ENCODE measurements at places on chromosomes 5 and 9.

DNA sequence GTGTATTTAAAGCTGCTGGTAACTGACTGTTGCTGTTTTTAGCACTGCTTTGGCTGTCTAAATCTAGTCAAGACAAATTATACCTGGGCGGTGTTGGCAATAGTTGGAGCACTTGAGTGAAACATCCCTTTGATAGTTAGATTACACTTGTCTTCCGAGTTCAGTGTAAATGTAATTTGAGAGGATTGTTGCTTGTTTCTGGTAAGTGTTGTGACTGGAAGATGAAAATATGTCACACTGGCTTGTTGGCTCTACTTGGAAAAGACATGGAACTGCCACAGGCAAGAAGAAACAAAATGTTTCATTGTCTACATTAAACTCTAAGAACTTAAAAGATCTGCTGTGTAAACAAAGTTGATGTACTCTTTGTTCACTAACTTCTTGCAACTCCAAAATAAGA, 49.2 kb upstream of the PTPRD start:
- no peak overlapping the region for H3K27ac ChIP-seq
- H3K4me3 ChIP-seq = no peak overlapping the region
- H3K36me3 ChIP-seq = no peaks in the 10 kb centered on the region
- DNase-seq = no peak
- no peaks in the 10 kb centered on the region for H3K4me1 ChIP-seq
- H3K27me3 ChIP-seq = no peaks in the 10 kb centered on the region

GRCh38 chr9:89812556-89813181, 207.9 kb downstream of the GADD45G start:
- H3K4me1 ChIP-seq = no peaks in the 10 kb centered on the region
- no peaks in the 10 kb centered on the region for H3K36me3 ChIP-seq
- no peaks in the 10 kb centered on the region for H3K27me3 ChIP-seq

DNA sequence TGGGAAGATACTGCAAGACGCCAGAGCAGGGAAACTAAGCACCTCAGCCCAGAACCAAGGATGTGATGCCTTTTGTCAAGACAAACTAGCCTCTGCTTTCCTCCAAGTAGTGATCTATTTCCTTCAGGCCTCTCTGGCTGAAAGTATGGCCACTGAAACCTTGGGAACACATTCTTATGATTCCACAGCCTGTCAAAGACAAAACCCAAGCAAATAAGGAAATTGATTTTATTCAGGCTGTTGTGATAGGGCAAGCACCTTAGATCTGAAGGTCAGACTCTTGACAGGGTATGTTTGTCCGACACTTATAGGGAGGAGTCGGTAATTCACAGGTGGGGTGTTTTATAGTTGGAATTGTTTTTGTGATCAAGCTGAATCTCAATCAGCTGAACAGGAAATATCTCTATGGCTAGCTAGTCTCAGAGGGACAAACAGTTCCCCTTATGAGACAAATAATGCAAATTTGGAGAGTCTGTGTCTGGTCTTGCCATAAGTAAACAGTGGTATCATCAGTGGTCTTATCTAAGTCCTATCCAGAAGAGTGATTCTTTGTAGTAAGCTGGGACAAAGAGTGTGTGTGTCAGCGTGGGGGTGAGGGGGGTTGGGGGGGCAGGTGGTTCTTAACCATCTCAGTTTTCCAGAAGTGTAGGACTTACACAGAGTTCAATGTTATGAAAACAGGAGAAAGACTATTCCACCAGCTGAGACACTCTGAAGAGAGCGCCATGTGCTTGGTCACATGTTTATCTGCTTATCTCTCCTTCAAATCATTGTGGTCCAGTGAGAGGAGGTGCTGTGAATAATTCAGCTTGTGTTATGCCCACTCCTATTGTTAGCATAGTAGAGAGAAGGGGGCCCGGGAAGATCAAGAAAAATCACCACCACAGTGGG, 6.7 kb upstream of the ZCCHC10 start:
- H3K4me1 ChIP-seq = no peaks in the 10 kb centered on the region
- no peak overlapping the region for H3K27ac ChIP-seq
- DNase-seq = no peak

DNA sequence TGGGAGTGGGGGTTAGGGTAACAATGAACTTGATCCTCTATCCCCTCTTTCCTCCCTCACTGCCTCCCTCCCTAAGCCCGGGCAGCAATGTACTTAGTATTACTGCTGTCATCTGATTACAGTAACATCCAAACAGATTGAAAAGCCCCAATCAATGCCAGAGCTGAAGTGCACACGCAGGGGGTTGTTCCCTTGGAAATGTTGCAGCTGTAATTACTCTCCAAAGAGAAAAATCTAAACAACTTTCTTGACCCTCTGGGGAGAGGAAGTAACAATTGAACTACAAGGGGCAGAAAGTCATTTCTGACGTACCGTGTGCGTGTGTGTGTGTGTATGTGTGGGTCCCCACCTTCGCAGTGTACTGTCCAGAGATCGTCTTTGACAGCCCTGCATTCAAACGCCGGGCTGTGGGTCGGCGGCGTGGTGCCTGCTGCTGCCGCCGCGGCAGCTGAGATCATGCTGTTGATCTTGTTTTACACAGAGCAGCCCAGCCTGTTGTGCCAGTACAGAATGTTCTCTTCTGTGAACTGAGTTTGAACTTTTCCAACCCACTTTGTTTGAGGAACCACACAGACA, 66.0 kb upstream of the KLF9 start:
- H3K27ac ChIP-seq = peak overlapping the region; percentile 99
- H3K4me3 ChIP-seq = peak overlapping the region; percentile 13
- peaks cover 82% of the 10 kb centered on the region for H3K4me1 ChIP-seq

GRCh38 chr9:124216474-124217176, 41.1 kb upstream of the NEK6 start:
- peaks cover 95% of the 10 kb centered on the region for H3K4me1 ChIP-seq
- no peak overlapping the region for H3K27ac ChIP-seq
- no peak overlapping the region for H3K4me3 ChIP-seq
- no peak for DNase-seq
